ENCODE measurements at places on chromosomes 1 and 21.

GRCh38 chr1:151949371-151950193 lies 40.3 kb upstream of the THEM4 start:
- no peak for DNase-seq

DNA sequence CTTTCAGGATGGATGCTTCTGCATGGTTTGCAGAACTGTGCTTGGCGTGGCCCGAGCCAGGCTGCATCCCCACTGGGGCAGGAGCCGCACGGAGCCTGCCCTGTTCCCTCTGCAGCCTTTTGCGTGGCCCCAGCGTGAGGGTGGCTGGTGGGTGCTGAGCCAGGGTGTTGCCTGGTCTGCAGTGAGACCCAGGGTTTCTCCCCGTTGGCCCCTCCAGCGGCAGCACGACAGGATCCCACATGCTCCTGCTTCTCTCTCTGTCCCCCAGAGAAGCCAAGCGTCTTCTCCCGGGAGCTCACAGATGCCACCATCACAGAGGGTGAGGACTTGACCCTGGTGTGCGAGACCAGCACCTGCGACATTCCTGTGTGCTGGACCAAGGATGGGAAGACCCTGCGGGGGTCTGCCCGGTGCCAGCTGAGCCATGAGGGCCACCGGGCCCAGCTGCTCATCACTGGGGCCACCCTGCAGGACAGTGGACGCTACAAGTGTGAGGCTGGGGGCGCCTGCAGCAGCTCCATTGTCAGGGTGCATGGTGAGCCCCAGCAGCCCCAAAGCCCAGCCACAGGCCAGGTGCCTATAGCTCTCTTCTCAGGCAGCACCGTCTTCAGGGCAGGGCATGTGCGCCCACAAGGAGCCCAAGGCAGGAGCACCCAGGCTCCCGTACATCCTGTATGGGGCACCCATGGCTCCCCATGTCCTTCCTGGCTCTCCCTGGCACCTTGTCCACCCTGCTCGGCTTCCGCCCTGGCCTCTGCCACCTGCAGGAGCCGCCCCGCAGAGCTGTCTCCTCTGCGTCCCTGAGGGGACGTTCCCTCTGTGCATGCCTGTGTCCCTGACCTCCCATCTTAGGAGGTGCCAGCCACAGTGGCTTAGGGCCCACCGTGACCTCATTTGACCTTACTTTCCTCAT lies 78.9 kb downstream of the OBSCN start:
- DNase-seq: no peak

- DNase-seq: no peak
Measured at GRCh38 chr1:38291906-38292521, 245.4 kb upstream of the POU3F1 start.

GRCh38 chr1:203593723-203594122 lies 32.9 kb upstream of the ATP2B4 start:
- DNase-seq: no peak

DNA sequence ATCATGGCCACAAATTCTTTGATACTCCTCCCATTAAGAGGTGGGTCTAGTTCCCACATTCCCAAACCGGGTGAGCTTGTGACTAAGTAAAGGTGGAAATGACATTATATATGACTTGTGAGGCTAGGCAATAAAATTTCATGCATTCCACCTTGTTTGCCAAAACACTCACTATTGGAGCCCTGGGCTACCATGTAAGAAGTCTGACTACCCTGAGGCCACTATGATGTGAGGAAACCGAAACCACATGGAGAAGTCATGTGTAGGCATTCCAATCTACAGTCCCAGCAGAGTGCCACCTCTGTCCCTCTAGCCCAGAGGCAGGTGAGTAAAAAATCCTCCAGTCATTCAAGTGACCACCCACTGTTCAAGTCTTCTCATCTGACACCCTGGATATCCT lies 17.9 kb upstream of the SMG7 start:
- DNase-seq: no peak

- DNase-seq: no peak
Measured at GRCh38 chr1:63316598-63316983, 5.8 kb upstream of the FOXD3 start.

- no peak for DNase-seq
Measured at GRCh38 chr1:23044035-23044434, 24.8 kb downstream of the KDM1A start.

DNA sequence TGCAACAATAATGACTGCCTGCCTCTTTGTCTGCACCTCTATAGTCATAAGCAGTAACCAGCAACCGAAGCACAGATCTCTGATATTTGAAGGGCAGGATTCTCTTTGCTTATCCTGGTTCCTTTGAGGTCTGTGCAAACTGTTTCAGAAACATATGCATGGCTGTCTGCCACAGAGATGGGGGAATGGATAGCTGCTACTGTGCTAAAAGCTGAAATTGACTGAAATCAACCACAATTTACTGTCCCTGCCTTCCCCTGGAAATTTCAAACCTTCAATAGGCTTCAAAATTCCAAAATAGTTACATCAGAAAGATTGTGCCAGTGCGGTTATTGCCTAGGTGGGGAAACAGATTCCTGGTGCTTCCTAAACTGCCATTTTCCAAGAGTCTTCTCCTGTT lies 136.8 kb upstream of the GORAB start:
- no peak for DNase-seq

GRCh38 chr1:228956864-228957263 lies 221.6 kb downstream of the RHOU start:
- DNase-seq: no peak

DNA sequence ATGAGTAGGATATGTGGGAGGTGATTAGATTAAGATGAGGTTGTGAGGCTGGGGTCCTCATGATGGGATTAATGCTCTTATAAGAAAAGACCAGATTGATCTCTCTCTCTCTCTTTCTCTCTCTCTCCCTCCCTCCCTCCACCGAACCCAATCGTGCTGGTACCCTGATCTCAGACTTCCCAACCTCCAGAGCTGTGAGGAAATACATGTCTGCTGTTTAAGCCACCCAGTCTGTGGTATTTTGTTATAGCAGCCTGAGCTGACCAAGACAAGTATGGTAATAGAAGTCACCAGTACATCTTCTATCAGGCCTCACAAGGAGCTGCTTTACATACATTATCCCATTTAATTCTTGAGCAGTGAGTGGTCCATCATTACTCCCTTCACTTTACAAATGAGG lies 149.8 kb downstream of the RUNX1 start:
- DNase-seq: no peak

DNA sequence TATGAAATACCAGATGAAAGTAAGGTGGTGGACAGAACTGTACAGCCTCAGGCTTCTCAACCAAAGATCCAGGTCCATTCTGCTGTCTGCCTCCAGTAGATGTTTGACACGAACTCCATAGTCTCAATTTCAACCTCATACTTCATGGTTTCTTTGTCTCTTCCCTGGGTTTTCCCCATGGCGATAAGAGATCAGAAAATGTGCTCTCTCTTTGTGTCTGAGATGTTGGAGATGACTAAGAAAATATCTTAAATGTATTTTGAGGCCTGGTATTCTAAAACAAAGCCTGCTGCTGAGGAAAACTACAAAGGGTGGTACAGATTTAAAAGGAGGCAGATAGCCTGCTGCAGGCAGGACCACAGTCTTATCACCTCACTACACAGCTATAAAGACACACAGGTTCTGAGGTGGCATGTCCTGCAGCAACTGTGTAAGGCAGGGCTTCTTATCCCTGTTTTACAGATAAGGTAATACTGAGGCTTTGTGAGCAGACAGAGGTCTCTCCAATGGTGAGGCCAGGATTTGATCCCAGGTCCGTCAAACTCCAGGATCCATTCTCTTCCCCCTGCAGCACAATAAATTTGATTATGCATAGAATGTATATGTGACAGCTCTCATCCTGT lies 40.0 kb upstream of the CACNA1E start:
- DNase-seq: no peak

- no peak for DNase-seq
Measured at GRCh38 chr1:116460261-116460660, 87.2 kb downstream of the ATP1A1 start.

- no peak for DNase-seq
Measured at GRCh38 chr1:28157894-28158293, 18.6 kb downstream of the PTAFR start.

DNA sequence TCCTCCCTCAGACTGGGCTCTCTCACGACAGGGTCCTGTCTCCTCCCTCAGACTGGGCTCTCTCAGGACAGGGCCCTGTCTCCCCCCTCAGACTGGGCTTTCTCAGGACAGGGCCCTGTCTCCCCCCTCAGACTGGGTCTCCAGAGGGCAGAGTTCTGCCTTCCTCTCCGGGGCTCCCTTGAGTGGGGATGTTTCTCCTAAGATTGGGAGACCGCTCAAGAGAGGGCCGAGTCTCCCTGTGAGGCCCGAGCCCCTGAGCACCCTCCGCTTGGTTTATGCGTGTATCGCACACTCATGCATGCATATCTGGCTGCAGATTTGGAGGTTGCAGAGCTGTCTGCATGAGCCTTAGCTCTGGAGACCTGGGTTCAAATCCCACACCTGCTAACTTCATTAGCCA lies 39.3 kb upstream of the CSF3R start:
- DNase-seq: no peak

GRCh38 chr1:219387211-219387610 lies 213.5 kb downstream of the LYPLAL1 start:
- DNase-seq: no peak

DNA sequence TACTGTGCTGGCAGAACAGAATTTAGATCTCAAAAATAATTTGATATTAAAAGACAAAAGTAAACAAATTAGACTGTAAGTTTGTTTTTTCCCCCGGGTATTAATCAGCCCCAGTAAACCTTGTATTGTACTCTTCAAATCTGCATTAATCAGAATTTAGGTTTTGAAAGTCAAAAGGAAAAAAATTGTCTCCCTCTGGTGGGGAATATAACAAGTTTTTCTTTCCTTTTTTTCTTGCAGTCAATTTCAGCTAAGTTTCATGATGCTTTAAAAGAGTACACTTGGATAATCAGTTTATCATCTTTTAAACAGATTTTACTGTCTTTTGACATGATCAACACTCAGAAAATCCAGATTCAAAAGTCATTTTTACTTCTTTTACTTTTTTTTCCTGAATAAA lies 134.5 kb upstream of the PKN2 start:
- DNase-seq: no peak

- no peak for DNase-seq
Measured at GRCh38 chr1:47432071-47433036, 5.5 kb upstream of the FOXD2 start.

DNA sequence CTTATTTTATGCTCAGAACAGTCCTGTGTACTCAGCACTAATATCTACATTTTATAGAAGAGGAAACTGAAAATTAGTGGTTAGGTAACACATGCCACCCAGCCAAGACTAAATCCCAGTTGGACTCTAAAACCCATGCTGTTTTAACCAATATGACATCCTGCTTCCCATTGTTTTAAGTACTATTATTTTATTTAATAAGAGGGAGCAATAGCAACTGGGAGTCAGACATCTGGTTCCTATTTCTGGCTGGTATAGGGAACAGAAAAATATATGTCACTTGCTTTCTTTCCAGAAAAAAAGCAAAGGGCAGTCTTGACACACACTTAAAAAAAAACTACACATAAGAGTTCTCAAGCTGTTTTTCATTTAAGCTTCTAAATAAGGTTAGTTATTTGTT lies 11.9 kb downstream of the KLHL12 start:
- DNase-seq: no peak

GRCh38 chr1:63592536-63593302 lies 492 bp upstream of the PGM1 start:
- DNase-seq: no peak

DNA sequence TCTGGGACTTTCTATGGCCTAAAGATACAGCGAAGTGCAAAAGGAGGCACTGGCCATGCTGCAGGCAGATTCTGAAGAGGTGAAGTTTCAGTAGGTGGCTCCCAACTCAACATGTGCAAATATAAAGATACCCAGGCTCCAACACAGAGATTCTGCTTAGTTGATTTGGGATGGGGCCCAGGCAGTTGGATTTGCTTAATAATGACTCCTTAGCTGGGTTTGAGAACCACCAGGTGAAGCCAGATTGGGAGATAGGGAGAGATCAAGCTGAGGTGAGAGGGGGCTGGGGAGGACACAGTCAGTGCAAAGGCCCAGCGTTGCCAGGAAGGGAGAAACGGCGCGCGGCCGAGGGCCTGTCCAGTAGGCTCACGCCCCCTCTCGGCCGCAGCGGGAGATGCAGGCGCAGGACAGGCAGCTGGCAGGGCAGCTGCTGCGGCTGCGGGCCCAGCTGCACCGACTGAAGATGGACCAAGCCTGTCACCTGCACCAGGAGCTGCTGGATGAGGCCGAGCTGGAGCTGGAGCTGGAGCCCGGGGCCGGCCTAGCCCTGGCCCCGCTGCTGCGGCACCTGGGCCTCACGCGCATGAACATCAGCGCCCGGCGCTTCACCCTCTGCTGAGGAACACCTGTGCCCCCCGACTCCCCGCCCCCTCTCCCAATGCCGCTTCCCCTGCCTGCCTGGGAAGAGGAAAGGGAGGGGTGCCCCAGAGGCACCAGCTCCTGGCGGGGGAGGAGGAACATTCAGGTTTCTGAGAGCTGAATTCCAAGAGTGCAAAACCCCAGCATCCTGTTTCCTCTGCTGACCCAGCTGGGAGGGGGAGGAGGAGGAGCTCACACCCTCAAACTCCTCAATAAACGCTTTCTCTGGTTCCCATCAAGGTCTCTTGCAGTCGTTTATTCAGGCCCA lies 1.2 kb downstream of the FAM167B start:
- peak; percentile 60 for DNase-seq

GRCh38 chr1:109113590-109114341 lies at the start of gene ELAPOR1:
Gene ELAPOR1 (plus strand): TSS chr1:109114115. CDS start chr1:109114184, 69 bp downstream.
- peak; percentile 58 for DNase-seq

GRCh38 chr1:18294437-18295176 lies 186.1 kb upstream of the KLHDC7A start:
- DNase-seq: no peak

DNA sequence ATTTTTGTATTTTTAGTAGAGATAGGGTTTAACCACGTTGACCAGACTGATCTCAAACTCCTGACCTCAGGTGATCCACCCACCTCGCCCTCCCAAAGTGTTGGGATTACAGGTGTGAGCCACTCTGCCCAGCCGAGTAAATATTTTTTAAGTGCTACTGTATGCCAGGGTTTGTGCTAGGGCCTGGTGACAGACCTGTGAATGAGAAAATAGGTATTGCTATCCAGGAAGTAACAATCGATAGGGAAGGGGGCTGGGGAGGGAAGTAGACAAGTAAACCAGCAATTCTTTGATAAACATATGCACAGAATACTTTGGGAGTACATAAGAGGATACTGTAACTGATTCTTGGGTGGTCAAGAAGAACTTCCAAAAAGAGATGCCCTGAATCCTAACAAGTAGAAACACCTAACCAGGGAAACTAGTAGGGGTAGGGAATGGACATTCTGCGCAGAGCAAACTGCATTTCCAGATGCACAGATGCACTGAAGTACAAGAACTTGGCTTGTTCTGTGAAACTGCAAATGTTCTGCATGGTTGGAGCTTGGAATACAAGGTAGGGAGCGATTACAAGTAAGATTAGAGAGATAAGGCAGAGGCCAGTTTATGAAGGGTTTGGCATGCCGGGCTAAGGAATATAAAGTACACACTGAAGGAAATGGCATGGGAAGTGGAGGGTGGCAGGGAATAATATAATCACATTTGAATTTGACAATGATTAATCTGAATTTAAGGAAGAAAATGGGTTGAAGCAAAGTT lies 19.0 kb upstream of the DOCK7 start:
- DNase-seq: no peak
